ENCODE measurements at places on chromosomes 16 and 17.

DNA sequence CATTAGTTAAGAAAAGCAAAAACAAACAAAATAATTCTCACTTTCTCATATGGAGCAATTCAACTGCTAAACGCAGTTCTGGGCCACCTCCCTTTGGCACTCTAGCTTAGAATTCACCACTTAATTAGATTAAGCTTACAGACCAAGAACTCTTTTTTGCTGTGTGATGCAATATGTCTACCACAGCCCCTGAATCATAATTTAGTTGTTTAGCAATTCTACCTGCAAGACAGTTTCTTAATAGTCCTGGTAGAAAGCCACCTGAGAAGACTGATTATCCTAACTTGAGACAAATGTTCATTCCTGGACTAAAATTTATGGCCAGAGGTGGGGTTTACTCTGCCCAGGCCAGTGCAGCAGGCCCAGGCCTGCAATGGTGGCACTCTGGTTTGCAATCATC, 205.9 kb downstream of the HS3ST3A1 start:
- DNase-seq: no peak

- no peak for DNase-seq
Observed at GRCh38 chr17:69363488-69364210, 36.7 kb upstream of the ABCA5 start.

GRCh38 chr17:32370426-32370825, 20.5 kb downstream of the ZNF207 start:
- no peak for DNase-seq

- DNase-seq: no peak
Observed at GRCh38 chr16:76879420-76879819, 311.6 kb upstream of the MON1B start.

DNA sequence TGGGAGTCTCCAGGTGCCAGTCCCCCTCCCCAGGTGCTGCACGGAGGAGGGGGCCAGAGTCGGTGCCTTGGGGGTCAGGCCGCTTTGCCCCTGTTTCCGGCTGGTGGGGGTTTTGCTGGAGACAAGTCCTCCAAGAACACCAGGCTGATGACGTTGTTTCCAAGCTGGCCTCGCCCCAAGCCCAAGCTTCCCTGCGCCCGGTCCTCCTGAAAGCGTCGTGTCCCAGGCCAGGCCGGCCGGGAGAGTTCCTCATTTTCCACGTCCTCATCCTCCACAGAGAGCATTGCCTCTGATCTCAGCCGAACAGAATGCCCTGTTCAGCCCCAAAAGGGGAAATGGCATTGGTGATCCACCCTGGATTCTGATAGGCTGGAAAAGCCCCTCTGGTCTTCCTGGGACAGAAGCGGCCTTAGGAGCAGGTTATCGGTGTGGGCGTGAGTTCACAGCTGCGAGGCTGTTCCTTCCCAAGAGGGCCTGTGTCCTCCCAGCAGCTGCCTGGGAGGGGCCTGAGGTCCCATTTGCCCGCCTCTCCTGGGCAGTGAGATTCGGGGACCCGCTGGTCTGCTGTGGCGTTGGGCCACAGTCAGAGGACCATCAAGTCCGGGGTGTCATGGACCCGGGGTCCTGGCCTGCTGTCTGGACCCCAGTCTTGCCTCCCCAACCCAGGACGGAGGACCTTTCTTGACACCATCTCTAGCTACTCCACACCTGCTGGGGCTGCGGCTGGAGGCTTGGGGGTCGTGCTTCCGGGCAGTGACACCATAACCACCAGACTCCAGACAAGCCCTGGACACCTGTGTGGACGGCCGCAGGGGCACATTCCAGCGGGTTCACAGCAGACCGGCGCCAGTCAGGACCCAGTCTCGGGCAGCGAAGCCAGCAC, 7.1 kb downstream of the SOX8 start:
- no peak for DNase-seq

GRCh38 chr16:67370661-67371060, 22.6 kb downstream of the TPPP3 start:
- DNase-seq: no peak

- no peak for DNase-seq
Observed at GRCh38 chr16:22789281-22789945, 24.5 kb upstream of the HS3ST2 start.

DNA sequence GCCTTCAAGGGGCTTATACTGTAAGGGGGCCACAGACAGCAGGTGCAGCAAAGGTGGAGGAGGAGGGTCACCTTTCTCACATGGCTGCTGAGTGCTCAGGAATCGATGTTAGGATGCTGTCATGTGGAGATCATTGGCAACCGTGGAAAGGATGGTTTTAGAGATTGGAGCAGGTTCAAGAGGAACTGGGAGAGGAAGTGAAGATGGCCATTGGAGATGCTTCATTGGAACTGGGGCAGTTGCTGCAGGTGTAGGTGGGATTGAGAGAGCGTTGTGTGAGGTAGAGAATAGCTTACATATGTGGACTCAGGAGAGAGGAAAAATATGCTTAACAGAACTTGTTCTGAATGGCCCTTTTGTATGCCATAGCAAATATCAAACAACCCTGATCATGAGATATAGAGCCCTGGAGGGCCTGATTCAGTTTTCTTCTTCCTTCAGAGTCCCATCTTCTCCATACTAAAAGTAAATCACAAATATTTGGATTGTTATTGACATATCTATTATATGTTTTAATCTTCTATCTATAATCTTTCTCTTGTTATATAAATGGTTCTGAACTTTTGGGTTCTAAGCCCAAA, 40.8 kb downstream of the LDHD start:
- DNase-seq: no peak

DNA sequence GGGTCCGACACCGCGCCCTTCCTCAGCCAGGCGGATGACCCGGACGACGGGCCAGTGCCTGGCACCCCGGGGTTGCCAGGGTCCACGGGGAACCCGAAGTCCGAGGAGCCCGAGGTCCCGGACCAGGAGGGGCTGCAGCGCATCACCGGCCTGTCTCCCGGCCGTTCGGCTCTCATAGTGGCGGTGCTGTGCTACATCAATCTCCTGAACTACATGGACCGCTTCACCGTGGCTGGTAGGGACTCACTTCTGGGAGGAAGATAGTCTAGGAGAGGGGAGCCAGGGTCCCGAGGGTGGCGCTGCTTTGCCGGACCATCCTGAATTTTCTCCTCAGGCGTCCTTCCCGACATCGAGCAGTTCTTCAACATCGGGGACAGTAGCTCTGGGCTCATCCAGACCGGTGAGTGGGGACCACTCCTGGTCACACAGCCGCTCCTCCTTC, 601 bp downstream of the SPNS1 start:
- no peak for DNase-seq

DNA sequence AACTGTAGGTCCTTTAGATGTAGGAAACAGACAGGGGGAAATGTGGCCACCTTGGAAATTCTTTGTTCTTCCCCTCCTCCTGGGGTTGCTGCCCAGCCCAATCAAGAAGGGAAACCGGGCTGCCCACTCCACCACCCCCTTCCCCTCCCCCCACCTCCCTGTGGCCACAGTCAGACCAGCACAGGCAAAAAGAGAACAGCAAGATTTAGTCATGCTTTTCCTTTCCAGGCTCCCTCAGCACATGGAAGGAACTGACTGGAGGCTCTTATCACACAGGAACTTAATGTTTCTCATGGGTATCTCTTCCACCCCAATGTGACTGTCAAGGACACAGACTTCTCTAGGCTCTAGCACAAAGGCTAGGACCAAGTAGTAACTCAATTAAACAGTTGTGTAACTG, 3.0 kb upstream of the CCL1 start:
- no peak for DNase-seq

DNA sequence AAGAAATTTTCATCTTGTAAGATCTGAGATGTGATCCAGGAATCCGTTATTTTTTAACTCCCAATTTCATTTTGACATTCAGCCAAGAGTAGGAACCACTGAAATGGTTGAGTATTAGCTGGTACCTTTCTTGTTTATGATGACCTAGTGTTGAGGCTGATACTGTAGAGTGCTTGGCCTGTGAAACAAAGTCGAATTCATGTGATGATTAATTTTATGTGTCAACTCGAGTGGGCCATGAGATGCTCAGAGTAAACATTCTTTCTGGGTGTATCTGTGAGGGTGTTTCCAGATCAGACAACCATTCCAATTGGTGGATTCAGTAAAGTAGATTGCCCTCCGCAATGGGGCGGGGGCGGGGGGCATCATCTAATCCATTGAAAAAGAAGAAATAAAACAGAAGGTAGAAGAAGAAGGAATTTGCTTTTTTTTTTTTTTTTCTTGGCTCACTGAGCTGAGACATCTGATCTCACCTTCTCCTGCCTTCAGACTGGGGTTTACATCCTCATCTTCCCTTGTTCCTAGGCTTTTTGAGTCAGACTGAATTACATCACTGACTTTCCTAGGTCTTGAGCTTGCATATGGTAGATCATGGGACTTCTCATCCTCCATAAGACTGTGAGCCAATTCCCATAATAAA, 264.6 kb upstream of the KCNJ16 start:
- DNase-seq: no peak

- DNase-seq: no peak
Observed at GRCh38 chr17:65896889-65897288, 295.0 kb downstream of the CEP112 start.

GRCh38 chr17:8002721-8003593, 542 bp downstream of the GUCY2D start:
- DNase-seq: no peak

DNA sequence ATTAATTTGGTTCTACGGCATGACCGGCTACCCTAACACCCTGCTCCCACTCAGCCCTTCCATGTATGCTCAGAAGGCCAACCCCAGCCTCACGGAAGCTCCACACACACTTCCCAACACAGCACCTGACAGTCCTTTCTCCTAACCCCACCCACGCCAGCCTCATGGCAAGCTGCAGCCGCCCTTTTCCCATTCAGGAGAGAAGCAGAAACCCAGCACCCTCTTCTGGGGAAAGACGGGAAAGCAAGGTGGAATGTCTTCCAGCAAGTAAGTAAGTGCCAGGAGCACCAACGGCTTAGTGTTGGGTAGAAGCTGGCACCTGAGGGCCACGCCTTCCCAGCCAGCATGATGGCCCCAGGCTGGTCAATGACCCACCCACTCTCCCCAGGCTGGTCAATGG, 32.1 kb downstream of the ABR start:
- DNase-seq: no peak

GRCh38 chr17:39863918-39864746, at the start of gene IKZF3:
TSS of gene IKZF3 (minus strand) at chr17:39864312. CDS start at chr17:39864126, 186 bp downstream.
- no peak for DNase-seq

GRCh38 chr17:42709561-42709960, 27.2 kb downstream of the CNTNAP1 start:
- no peak for DNase-seq

GRCh38 chr16:11251525-11252481, 4.2 kb downstream of the SOCS1 start:
- no peak for DNase-seq

- no peak for DNase-seq
Observed at GRCh38 chr17:901964-902363, 77.6 kb downstream of the NXN start.

DNA sequence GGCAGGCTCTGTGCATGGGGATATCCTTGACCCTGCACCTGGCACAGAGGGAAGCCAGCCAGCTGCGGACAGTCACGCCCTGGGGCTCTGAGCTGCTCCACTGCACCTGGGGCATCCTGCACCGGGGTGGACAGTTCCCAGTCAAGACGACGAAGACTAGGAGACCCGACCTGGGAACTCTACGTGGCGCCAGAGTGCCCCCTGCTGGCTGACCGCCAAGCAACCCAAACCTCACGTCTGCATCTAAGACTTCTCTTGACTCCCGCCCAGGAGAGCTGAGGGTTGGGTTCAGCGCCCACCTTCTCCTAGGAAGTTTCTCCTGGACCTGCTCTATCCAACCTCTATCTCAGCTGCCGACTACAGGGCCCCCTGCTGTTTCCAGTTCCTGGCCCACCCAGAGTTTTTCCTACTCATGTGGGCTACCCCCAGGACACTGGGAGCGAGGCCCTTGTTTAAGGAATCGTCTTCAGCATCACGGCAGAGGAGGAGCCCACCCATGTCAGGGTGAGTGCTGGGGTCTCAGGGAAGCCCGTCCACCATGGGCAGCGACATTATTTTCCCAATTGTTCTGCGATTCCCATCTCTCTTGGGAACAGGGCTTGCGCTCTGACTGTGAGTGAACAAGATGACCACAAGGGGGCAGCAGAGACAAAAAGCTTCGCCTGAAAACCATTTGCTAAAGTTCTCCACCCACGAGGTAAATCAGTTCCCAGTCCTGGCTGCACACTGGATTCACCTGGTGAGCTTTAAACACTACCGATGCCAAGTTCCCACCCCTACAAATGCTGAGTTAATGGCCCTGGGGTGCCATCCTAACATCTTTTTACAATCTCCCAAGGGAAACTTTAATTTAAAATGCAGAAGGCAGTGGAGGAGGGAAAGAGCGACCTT, 29.3 kb downstream of the TLE7 start:
- no peak for DNase-seq

GRCh38 chr16:74522160-74522559, 84.8 kb downstream of the GLG1 start:
- no peak for DNase-seq

DNA sequence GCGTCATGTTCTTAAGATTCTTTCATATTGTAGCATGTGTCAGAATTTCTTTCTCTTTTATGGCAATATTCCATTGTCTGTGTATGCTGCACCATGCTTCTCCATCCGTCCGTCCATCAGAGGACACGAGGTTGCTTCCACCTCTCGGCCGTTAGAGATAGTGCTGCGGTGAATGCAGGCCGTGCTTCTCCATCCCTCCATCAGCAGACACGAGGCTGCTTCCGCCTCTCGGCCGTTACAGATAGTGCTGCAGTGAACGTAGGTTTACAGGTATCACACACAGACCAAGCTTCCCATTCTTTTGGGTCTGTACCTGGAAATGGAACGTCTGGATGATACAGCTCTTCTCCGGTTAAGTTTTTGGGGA, 113.5 kb downstream of the CMIP start:
- no peak for DNase-seq

- DNase-seq: no peak
Observed at GRCh38 chr17:29138184-29138955, 41.8 kb downstream of the MYO18A start.

- DNase-seq: no peak
Observed at GRCh38 chr17:9811086-9811485, 10.8 kb downstream of the GSG1L2 start.

DNA sequence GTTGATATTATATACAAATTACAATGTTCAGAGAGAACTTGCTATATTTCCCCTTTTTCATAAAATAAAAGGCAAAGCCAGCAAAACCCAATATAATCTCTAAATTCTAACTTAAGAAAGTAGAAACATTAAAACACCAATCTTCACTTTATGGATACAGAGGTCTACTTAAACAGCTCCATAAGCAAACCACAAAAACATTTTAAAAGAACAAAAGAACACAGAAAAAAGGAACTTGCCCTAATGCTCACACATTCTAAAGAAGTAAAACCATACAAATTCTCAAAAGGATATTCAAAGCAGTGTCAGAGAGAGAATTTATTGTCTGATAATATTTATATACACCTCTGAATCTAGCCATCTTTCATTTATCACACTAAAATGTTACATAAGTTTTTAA, 606 bp downstream of the ABCA10 start:
- DNase-seq: no peak
